ENCODE measurements at places on chromosomes 13 and 19.

- no peaks in the 10 kb centered on the region for H3K4me1 ChIP-seq
- DNase-seq: no peak
- H3K27ac ChIP-seq: no peak overlapping the region
- no peaks in the 10 kb centered on the region for H3K36me3 ChIP-seq
- H3K4me3 ChIP-seq: no peak overlapping the region
Measured at GRCh38 chr19:51027126-51027806, 850 bp upstream of the KLK11 start.

- no peaks in the 10 kb centered on the region for H3K36me3 ChIP-seq
- no peak overlapping the region for H3K27ac ChIP-seq
- H3K27me3 ChIP-seq: no peaks in the 10 kb centered on the region
- peaks cover 12% of the 10 kb centered on the region for H3K4me1 ChIP-seq
- DNase-seq: no peak
Measured at GRCh38 chr19:34310494-34310981, 54.5 kb upstream of the GPI start.

DNA sequence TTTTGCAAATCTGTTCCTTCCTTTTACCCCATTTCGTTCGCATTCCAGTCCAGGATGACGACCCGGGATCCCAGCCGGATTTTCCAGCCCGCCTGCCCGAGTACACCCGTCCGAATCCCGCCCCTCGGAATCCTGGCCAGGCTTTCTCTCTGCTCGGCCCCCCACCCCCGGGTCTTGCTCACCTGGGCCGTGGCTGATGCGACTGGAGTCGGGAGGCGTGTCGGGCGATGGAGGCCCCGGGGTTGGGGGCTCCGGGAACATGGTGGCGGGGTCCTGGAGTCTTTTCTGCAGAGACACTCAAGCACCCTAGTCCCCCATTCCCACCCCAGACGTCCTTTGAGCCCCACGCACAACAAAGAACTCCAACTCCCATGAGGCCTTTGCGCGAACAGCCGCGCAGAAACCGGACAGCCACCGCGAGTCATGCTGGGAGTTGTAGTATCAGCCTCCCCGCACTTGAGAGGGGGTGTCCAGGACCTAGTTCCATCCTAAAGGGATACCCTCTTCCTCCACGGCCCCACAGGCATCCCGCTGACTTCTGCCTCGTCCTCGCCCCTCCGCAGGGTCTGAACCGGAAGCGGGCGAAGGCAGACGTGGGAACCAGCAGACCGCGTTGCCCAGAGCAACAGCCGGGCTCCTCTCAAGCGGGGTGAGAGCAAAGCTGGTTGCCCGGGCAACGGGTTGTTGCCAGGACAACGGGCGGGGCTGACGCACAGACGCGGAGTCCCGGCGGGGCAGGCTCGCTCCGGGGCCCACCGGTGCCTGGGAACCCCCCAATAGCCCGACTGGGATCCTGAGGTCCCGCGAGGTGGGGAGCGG, 1.1 kb downstream of the SYT5 start:
- H3K36me3 ChIP-seq: no peaks in the 10 kb centered on the region
- H3K4me1 ChIP-seq: peaks cover 22% of the 10 kb centered on the region
- no peak overlapping the region for H3K27ac ChIP-seq
- H3K27me3 ChIP-seq: peaks cover 36% of the 10 kb centered on the region
- peak; percentile 45 for DNase-seq

DNA sequence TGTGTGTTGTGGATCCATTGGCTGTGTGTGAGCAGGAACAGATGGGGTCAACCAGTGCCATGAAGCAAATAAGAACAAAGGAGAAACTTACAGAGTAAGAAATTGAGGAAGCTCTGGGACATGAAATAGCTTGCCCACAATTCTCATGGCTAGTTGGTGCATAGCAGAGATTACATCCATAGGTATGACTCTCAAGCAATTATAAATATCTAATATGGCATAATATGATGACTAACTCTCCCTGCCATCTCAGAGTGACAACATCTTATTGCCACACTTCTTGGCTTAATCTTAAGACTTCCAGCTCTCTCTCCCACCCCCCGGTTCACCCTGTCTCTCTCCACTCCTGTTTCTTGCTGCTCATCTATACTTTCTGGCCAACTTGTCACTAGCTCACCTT, 53.3 kb downstream of the OXGR1 start:
- no peaks in the 10 kb centered on the region for H3K36me3 ChIP-seq
- H3K4me3 ChIP-seq: no peak overlapping the region
- H3K27ac ChIP-seq: no peak overlapping the region
- no peaks in the 10 kb centered on the region for H3K4me1 ChIP-seq
- no peak for DNase-seq

DNA sequence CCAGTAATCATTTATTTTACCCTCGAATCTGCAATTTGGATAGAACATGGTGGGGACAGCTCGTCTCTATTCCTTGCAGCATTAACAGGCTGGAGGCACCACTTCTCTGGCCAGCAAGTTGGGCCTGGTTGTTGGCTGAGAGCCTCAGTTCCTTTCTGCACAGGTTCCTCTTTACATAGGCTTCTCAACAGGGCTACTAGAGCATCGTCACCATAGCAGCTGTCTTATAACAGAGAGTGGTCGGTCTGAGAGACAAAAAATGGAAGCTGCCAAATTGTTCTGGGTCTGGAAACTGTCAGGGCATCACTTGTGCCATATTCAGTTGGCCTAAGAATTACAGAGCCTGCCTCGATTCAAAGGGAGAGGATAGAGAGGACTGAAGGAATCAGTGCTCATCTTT, 86.7 kb downstream of the DNAJC15 start:
- H3K4me1 ChIP-seq: peaks cover 36% of the 10 kb centered on the region
- no peak overlapping the region for H3K27ac ChIP-seq
- no peaks in the 10 kb centered on the region for H3K27me3 ChIP-seq
- H3K36me3 ChIP-seq: peaks cover 5% of the 10 kb centered on the region

DNA sequence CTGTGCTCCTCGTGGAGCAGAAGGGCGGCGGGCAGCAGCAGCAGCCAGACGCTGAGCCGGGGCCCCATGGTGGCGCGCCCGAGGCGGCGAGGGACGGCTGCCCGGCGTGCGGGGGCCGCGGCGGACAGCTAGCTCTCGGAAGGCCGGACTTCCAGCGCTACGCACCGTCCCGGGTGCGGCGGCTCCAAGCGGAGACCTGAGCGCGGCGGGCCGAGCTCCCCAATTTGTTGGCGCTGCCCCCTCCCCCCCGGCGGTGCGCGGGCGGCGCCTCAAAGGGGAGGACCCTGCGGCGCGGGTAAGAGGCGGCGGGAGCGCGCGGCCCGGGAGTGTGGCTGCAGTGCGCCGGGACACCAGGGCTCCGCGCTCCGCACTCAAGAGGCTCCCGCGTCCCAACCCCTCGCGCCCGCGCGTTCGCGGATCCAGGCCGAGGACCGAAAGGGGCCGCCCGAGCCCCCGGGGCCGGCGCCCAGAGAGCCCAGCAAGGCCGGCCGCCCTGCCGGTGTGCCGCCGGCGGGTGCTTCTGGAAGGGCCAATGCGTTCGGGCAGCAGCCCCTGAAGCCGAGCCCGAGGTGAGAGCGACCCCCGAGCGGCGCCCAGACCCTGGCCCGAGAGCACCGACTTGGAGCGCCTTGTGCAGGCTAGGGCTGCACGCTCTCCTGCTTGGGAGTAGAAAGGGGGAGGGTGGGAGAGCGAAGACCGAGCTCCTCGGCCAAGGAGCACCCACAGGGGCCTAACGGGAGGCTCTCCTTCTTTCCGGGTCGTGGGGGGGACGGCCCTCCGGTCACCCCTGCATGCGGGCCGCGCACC, at the start of the genes COL4A1 and COL4A2:
Gene COL4A1 (minus strand): TSS at position 198 of the 807 bp plus-strand sequence. CDS start 130 bp downstream, at position 68.
Gene COL4A2 (plus strand): TSS at position 325 of the 807 bp plus-strand sequence. CDS start 620 bp downstream, outside the sequence.
- DNase-seq: peak; percentile 81
- H3K36me3 ChIP-seq: no peaks in the 10 kb centered on the region
- H3K4me1 ChIP-seq: peaks cover 66% of the 10 kb centered on the region
- H3K27me3 ChIP-seq: no peaks in the 10 kb centered on the region

GRCh38 chr19:35612224-35612558, 344 bp upstream of the HAUS5 start:
- H3K27ac ChIP-seq: peak overlapping the region; percentile 57
- peak overlapping the region; percentile 74 for H3K4me3 ChIP-seq
- DNase-seq: no peak
- H3K4me1 ChIP-seq: peaks cover 24% of the 10 kb centered on the region

DNA sequence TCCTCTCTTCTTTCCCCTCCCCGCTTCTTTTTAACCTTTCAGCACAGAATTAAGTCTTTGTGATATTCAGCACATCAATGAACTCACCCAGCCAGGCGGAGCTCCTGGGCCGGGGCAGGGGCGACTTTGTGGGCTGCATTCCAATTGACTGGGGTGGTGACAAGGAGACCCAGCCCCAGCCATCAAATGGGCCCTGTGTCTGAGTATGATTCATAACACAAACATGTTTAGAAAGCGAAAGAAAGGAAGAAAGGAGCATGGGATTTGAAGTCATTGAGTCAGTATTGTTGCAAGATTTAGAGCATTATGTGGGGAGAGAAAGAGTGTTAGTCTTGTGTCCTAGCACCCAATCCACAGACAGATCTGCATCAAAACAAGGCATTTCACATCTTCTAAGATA, 185.3 kb downstream of the LHFPL6 start:
- H3K27ac ChIP-seq: peak overlapping the region; percentile 46
- H3K27me3 ChIP-seq: no peaks in the 10 kb centered on the region
- DNase-seq: no peak
- H3K4me3 ChIP-seq: no peak overlapping the region

DNA sequence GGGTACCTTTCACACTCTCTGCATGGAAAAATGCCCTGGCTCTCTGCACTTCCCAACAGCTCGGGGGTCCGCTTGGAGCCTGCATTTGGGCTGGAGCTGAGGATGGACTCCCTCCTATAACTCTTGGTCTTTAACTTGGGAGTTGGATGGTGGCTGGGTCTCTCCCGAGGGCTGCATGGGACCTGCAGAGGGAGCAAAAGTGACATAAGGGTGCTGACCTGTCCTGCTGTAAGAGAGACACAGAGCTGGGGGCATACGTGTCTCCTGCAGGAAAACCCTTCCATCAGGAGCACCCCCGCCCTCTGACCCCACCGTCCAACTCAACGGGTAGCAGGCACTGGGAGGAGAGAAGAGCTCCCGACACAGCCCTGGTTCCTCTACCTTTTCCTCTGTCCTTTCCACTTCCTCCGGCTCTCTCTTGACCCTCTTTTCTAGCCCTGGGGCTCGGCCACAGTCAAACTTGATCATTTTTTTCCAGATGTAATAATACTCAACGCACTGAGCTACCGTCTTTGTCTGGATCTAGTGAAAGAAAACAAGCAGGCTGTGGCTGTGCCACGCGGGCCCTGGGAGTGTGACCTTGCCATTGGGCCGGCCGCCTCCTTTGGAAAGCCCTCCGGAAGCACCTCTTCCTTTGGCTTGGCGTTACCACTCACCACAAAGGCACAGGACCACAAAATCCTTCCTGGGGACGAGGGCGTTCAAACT, 6.8 kb upstream of the NAPA start:
- peaks cover 17% of the 10 kb centered on the region for H3K27me3 ChIP-seq
- no peaks in the 10 kb centered on the region for H3K36me3 ChIP-seq
- peaks cover 12% of the 10 kb centered on the region for H3K4me1 ChIP-seq

DNA sequence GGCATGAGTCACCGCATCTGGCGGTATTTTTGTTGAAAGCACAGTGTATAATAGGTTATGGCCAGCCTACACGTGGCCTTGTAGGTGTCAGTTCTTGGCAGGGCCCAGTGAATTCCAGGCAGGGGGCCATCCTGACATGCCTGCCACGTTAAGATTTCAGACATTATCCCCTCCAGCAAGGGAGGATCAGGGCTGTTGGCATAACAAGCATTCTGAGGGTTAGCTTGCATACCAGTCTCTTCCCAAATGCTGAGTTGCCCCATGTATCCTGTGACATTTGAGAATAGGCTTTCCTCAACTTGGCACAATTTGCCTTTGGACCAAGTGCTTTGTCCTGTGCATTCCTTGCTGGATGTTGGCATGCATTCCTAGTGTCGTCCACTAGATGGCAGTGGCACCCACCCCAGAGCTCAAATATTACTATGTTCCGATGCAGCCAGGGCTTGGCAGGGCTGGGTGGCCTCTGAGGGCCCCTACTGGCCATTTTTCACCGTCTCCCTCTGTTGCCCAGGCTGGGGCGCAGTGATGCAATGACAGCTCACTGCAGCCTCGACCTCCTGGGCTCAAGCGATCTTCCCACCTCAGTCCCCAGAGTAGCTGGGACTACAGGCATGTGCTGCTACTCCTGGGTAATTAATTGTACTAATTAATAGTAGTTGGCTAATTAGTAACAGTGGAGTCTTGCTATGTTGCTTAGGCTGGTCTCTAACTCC, 31.2 kb downstream of the NLRP12 start:
- H3K4me1 ChIP-seq: no peaks in the 10 kb centered on the region
- no peaks in the 10 kb centered on the region for H3K36me3 ChIP-seq
- peak; percentile 84 for DNase-seq

- no peaks in the 10 kb centered on the region for H3K27me3 ChIP-seq
- H3K4me3 ChIP-seq: no peak overlapping the region
- no peak overlapping the region for H3K27ac ChIP-seq
- H3K36me3 ChIP-seq: no peaks in the 10 kb centered on the region
Measured at GRCh38 chr13:32147193-32147592, 115.6 kb downstream of the FRY start.

DNA sequence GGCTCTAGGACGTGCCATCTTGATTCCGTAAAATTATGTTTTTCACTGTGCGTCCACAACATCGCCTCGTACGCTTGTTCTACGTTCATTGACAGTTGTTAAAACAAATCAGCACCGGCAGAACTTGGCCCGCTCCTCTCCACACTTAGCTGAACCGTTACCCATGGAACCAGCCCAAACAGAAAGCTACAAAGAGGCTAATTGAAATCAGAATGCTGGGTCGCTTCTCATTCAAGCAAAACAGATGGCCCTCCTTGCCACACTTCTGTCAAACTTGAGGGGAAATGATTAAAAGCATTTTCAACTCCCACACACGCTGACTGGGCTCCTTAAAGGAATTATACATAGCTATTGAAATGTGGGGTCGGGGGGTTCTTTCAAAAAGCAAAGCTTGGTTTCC, 71.6 kb downstream of the TM9SF2 start:
- H3K4me1 ChIP-seq: no peaks in the 10 kb centered on the region
- no peaks in the 10 kb centered on the region for H3K36me3 ChIP-seq
- no peak overlapping the region for H3K4me3 ChIP-seq

DNA sequence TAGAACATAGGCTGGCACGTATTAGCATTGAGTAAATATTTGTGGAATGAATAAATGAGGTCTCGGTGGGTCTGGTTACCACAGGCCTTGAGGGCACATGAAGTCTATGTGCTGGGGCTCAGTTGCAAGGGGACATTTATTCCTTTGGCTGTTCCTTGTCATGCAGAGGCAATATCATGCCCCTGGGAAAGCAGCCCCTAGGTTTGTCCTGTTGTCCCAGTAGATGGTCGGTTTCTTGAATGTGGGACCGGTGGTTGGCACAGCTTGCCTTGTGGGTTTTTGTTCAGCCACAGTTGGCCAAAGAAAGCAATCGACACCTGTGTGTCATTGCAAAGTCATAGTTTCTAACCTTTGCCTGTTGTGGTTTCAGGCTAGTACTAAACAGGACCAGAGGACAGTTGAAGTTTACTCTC, 24.7 kb upstream of the GPR183 start:
- H3K36me3 ChIP-seq: peaks cover 33% of the 10 kb centered on the region
- no peak overlapping the region for H3K27ac ChIP-seq
- no peak overlapping the region for H3K4me3 ChIP-seq
- DNase-seq: no peak
- H3K4me1 ChIP-seq: no peaks in the 10 kb centered on the region

GRCh38 chr19:5903624-5904351, at the start of gene NDUFA11:
Gene NDUFA11 (minus strand): TSS chr19:5903790. CDS start chr19:5903708, 82 bp downstream.
- H3K4me3 ChIP-seq: peak within 1 kb of the TSS; percentile 89
- peaks cover 19% of the 10 kb centered on the region for H3K4me1 ChIP-seq

GRCh38 chr13:31756346-31756745, 17.0 kb downstream of the RXFP2 start:
- H3K4me3 ChIP-seq: no peak overlapping the region
- no peaks in the 10 kb centered on the region for H3K27me3 ChIP-seq
- H3K27ac ChIP-seq: no peak overlapping the region
- no peaks in the 10 kb centered on the region for H3K36me3 ChIP-seq
- no peaks in the 10 kb centered on the region for H3K4me1 ChIP-seq

Measured in heart right ventricle (tissue), 16 donors.